ENCODE measurements at places on chromosomes 13 and 19.

DNA sequence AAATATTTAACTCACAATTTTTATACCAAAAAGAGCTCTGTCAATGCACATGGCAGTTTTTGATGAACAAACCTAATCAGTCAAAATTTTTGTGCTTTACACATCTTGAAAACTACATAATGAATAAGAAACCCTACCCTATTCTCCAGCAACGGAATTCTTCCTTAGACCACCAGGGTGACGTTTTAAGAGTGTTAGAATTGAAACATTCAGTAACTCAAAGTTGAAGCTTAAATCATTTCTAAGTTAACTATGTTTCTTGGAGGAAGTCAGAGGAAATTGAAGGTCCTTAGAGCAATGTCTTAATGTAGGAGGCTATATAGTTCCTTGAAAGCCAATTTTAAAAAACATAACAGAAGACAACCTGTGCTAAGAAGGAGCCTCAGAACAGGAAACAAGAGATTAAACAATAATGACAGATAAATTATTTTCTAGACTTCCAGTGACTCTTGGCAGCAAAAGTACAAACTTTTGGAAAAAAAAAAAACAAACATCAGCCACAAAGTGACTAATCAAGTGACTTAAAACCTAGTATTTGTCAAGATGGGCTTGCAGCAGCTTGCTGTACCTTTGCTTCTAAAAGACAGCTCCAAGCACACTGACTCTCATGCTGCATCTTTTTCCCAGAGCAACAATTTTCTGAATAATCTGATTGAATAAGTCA is 6.2 kb downstream of the SPRY2 start:
- no peak for DNase-seq

DNA sequence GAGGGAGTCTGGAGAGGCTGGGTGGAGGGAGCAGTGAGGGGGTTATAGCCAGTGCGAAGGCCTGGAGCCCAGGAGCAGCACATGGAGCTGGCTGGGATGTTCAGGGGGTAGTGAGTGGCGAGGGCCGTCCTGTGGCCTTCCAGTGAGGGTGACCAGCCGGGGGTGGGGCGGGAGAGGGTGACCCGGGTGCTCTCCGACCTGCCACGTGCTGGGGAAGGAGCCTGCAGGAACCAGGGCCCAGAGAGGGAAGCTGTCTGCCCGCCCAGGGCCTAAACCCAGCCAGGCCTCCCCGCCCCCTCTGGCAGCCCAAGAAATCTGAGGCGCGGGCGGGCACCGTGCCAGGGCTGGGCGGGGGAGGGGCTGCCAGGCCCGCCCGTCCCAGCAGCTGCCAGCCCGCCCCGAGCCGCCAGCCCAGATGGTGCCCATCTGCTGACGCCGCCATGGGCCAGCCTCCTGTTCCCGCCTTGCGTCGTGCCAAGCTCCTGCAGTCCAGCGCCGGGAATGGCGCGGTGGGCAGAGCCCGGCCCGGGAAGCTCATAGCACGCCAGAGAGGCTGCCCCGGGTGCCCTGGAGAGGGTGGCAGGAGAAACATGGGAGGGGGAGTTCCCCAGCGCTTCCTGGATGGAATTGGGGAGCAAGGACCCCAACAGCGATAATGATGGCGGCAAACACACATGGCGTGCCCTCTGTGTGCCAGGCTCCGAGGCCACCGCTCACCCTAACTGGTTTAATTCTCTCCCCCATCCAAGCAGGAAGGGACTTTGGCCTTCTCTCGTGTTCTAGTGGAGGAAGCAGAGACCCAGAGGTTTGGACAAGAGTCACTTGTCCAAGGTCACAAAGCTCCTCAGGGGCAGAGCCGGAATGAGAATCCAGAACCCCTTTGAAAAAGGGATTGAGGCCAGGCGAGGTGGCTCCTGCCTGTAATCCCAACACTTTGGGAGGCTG is 21.5 kb downstream of the NFIC start:
- no peak for DNase-seq

- no peak for DNase-seq
Observed at GRCh38 chr19:4278419-4279266, at the start of gene SHD. Gene SHD (plus strand): TSS chr19:4279266. CDS start chr19:4280064, 798 bp downstream.

DNA sequence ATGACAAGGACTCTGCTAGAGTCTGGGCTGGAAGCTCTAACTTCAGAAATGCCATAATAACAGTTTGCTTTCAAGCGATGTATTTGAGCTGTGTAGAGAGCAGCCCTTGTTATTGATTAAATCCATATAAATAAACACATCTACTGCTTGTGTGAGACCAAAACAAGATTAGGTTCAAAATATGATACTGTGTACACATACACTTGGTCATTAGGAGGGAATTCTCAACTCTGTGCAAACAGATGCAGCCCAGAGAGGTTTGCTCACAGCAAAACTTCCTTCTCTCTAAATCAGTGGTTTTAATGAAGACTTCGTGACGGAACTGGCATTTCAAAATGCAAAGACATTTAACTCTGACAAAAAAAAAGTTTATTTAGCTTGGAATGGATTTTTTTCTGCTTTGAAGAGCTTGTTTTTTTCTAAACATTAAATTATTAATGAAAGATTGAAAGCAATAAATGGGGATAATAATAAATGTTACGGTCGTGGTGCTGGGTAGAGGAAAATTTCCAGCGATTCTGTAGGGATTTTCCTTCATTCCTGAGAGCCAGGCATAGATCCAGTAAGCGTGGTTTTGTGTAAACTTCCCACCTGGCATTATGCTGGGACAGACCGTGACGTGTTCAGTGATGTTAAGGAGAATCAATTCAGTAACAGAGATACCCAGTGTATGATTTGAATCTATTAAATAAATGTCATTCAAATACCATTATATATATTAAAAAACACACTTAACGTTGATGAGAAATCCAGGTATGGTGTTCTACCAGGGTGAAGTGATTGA is 213.7 kb downstream of the TEX29 start:
- no peak for DNase-seq

GRCh38 chr13:54953786-54954185 is 1925.2 kb downstream of the OLFM4 start:
- no peak for DNase-seq

Data from GM12891 (cell line).